Activated naive CD8-positive, alpha-beta T cell treated with anti-CD3 and anti-CD28 coated beads, Interleukin-2, amount 50 U/mL, for 24 hours (primary cell): ENCODE measurements at places on chromosomes 12 and 14.

- peak overlapping the region; percentile 62 for H3K4me3 ChIP-seq
- H3K4me1 ChIP-seq = peaks cover 87% of the 10 kb centered on the region
- H3K27me3 ChIP-seq = no peaks in the 10 kb centered on the region
- H3K36me3 ChIP-seq = peaks cover 24% of the 10 kb centered on the region
Observed at GRCh38 chr12:47350062-47350408, 270.3 kb upstream of the AMIGO2 start.

DNA sequence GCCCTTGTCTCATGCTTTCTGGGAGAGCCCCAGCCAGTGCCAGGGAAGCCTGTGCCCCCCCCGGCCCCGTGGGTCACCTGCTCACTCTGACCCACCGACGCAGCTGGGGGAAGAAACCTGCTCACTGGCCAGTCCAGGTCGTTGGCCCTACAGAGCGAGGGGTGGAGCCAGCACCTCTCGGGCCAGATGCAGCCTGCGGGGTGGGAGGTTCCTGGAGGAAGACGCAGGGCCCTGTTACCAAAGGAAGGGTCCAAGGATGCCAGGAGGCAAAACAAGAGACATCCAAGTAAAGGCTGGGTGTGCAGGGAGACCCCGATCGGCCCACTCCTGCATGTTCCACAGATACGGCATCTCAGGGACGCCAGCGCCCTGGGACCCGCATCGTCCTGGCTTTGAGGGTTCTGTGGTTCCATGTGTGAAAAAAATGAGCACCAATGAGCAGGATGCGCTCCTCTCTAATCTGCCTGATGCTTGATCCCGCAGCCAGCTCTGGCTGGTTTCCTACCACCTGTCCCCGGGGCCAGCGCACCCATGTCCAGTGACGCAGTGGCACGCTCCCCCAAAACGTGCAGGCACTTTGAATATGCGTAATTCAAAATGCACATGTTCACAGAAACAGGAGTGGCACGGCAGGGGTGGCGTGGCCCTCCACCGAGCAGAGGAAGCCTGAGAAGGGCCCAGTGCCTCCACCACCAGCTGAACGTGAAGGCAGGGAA lies 66.0 kb upstream of the GALNT9 start:
- H3K4me3 ChIP-seq = no peak overlapping the region
- H3K4me1 ChIP-seq = no peaks in the 10 kb centered on the region
- H3K27ac ChIP-seq = no peak overlapping the region
- no peaks in the 10 kb centered on the region for H3K36me3 ChIP-seq
- DNase-seq = no peak

DNA sequence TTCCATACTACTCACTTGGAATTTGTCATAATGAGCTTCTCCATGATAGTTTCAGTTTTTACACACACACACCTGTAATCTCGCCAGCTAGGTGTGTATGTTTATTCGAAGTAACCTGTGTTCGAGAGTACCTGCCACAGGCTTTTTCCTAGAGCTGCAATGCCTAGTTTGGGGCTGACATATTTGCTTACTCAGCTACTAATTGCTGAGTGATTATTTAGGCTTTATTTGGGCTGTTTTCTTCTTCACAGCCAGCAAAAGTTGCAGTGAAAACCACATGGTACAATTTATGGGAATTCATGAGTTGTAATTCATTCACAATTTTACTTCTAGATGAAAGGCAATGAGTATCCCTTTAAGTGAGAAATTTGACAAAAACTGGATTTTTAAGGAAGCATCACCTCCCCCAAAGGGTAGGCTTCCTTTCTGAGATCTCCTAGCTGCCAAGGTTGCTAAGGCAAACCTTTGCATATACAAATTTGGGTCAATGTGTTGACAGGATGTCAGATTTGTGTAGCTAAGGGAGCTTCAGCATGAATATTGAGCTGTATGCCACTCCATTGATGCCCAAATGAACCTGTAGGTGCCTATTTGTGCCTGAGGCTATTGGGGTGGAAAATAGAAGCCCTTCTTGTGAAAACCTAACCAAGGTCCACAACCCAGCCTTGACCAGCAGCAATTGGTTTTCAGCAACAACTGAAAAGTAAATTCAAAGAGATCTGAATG lies 108.7 kb upstream of the OTX2 start:
- DNase-seq = no peak
- no peaks in the 10 kb centered on the region for H3K4me1 ChIP-seq
- H3K36me3 ChIP-seq = no peaks in the 10 kb centered on the region
- H3K27ac ChIP-seq = no peak overlapping the region
- peaks cover 3% of the 10 kb centered on the region for H3K27me3 ChIP-seq
- H3K4me3 ChIP-seq = no peak overlapping the region

DNA sequence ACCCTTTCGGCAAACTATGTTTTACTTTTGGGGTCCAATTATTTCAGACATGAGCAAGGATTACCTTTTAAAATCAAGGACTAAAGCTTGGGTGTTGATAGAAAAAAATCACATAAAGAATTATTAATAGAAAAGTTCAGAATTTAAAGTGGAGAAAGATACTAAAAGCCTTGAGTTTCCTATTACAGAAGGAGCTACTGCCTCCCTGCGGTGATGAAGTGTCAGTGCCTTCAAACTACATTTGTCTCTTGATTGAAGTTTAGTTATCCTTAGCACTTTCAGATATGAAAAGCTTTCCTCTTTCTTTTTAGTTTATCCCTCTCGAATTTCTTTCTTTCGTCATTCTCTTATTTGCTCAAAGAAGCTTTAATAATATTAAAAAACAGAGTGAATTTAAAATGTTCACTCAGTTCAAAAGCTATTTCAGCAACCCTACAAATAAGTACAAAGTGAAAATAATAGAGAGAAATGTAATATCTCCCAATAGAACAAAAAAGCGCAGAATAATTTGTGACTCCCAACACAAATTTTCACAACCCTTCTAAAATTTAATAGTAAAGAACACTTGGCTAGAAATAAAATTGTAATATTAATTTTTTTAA lies 87.6 kb downstream of the SEC23A start:
- H3K36me3 ChIP-seq = no peaks in the 10 kb centered on the region
- no peak for DNase-seq
- H3K27ac ChIP-seq = no peak overlapping the region

DNA sequence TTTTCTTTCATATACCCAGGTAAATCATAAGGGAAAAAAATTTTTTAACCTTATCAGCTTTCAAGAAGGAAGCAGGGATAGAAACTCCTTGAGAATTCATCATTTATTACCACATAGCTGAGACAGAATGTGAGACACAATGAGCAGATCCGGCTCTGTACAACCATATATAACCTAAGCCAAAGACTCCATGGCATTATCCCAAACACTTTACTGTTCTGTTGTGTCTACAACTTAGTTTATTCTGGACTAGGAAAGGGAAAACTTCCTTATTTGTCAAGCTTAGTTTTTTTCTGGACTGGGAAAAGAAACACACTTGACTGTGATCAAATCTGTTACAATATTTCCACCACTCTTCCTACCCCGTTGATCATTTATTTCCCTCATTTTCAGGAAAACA lies 38.3 kb upstream of the CATSPERB start:
- H3K27me3 ChIP-seq = no peaks in the 10 kb centered on the region
- H3K4me3 ChIP-seq = no peak overlapping the region
- peaks cover 10% of the 10 kb centered on the region for H3K4me1 ChIP-seq

GRCh38 chr12:113778432-113779132 lies 187.5 kb downstream of the RBM19 start:
- no peaks in the 10 kb centered on the region for H3K4me1 ChIP-seq
- no peak for DNase-seq
- H3K27ac ChIP-seq = no peak overlapping the region
- peaks cover 37% of the 10 kb centered on the region for H3K27me3 ChIP-seq

DNA sequence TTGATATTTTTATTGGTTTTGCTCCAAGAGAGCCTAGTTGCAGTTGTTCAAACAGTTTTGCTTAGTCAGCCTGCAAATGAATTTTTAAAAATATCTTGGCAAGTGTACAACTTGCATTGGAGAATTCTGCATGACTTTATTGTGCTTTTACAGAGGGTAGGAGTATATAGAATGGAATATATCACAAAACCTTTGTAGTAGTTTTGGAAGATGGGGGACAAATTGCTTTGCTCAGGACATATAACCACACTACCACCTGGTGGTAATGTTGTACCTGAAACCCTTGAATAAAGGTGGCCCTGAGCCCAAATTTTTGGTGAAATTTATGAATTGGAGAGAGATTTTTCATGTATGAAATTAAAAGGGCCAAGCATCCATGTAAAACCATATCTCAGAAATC lies 645.2 kb downstream of the MED13L start:
- H3K36me3 ChIP-seq = no peaks in the 10 kb centered on the region
- H3K4me1 ChIP-seq = no peaks in the 10 kb centered on the region
- no peak overlapping the region for H3K27ac ChIP-seq
- H3K4me3 ChIP-seq = no peak overlapping the region
- DNase-seq = no peak
- H3K27me3 ChIP-seq = no peaks in the 10 kb centered on the region

- H3K27me3 ChIP-seq = no peaks in the 10 kb centered on the region
- no peaks in the 10 kb centered on the region for H3K4me1 ChIP-seq
- no peaks in the 10 kb centered on the region for H3K36me3 ChIP-seq
- H3K4me3 ChIP-seq = no peak overlapping the region
- no peak for DNase-seq
- no peak overlapping the region for H3K27ac ChIP-seq
Observed at GRCh38 chr12:125518074-125518473, 452.8 kb downstream of the AACS start.

- H3K36me3 ChIP-seq = peaks cover 39% of the 10 kb centered on the region
- H3K27me3 ChIP-seq = no peaks in the 10 kb centered on the region
- H3K4me3 ChIP-seq = peak overlapping the region; percentile 39
- H3K4me1 ChIP-seq = peaks cover 90% of the 10 kb centered on the region
- H3K27ac ChIP-seq = peak overlapping the region; percentile 96
Observed at GRCh38 chr14:92556255-92556741, 42.7 kb downstream of the RIN3 start.

DNA sequence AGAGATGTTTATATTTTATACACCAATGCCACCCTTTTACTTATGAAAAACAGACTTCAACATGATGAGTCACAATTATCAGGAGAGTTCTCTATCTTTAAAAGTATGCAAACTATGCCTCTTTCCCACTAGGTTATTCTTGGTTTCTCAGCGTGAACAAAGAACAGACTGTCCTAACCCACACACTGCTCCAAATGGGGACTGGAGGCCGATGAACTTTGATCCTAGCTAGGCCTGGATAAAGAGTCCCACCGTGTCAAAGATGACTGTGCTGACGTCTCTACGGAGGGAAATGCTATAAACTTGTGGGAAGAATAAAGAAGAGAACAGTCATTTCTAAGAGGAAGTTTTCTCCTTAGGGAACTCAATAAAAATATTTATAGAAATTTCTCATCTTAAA lies 160.1 kb downstream of the EPS8 start:
- H3K4me3 ChIP-seq = no peak overlapping the region
- no peaks in the 10 kb centered on the region for H3K27me3 ChIP-seq
- H3K27ac ChIP-seq = no peak overlapping the region
- DNase-seq = no peak

DNA sequence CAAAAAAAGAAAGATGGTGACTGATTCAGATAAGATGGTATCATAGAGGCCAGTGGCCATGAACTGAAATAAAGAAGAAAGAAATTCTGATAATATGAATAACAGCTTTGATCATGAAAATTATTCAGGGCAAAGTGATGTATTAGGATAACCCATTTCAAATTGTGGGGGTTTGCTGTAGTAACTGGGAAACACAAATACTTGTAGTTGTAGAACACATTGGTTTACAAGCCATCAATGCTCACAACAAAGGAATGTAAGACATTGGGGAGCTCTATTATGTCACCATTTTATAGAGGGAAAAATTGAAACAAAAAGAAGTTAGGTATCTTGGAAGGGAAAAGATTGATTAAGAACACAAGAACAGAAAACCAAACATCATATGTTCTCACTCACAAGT lies 140.4 kb upstream of the FRMD6 start:
- H3K27me3 ChIP-seq = peaks cover 15% of the 10 kb centered on the region
- no peak for DNase-seq
- H3K27ac ChIP-seq = no peak overlapping the region
- H3K36me3 ChIP-seq = no peaks in the 10 kb centered on the region

- no peak overlapping the region for H3K4me3 ChIP-seq
- DNase-seq = no peak
- no peaks in the 10 kb centered on the region for H3K4me1 ChIP-seq
- H3K27ac ChIP-seq = no peak overlapping the region
- peaks cover 58% of the 10 kb centered on the region for H3K27me3 ChIP-seq
Observed at GRCh38 chr14:32932302-32932913, 6.3 kb upstream of the NPAS3 start.

DNA sequence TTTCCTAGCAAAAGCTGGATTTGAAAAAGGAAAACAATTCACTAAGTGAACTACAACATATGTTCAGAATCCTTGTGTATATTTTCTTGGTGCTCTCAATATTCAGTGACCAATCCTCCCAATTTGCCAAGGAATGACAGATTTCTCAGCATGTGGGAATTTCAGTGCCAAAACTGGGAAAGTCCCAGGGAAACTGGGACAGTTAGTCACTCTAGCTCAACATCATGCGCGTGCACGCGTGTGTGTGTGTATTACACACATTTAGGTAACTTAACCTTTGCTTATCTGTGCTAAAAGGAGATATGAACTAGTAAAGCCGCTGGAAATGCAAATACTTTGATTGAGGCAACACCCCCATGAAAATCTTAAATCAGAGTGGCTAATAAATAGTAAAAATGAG lies 26.1 kb upstream of the SLC6A13 start:
- peaks cover 70% of the 10 kb centered on the region for H3K36me3 ChIP-seq
- H3K27me3 ChIP-seq = no peaks in the 10 kb centered on the region
- no peak for DNase-seq
- H3K27ac ChIP-seq = no peak overlapping the region
- H3K4me1 ChIP-seq = peaks cover 45% of the 10 kb centered on the region

DNA sequence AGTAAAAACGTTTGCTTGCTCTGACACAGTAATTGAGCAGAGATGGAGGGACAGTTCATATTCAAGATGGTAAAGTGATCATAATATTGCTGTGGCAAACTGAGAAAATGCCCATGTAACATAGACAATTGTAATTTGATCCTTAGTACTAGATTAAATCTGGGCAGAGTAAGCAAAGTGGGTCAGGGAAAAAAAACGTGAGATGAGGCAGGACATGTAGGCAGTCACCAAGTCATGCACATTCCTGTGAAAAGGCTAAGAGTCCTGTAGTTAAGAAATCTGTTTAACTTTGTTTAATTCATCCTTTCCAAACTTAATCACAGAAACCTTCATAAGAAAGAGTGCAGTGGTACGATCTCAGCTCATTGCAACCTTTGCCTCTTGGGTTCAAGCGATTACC lies 16.1 kb downstream of the BTBD7 start:
- no peak overlapping the region for H3K27ac ChIP-seq
- DNase-seq = no peak
- peaks cover 27% of the 10 kb centered on the region for H3K4me1 ChIP-seq
- H3K27me3 ChIP-seq = no peaks in the 10 kb centered on the region

DNA sequence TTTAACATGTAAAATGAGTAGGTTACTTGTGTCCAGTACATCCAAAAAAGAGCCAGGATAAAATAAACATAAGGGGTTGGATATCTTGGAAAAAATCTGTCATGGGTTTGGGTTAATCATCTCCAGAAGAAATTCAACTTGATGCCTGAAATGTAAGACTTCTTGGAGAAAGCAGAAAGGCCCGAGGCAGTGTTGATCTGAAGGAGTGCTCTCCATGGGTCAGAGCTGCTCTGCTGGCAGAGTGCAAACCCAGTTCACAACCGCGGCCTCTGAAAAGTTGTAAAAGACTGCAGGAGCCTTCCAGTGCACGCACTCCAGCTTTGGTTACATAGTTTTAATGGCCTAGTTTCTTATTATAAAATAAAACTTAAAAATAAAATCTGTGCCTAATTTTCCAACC lies 97.3 kb upstream of the ALX1 start:
- H3K4me3 ChIP-seq = no peak overlapping the region
- no peak for DNase-seq
- no peak overlapping the region for H3K27ac ChIP-seq
- H3K27me3 ChIP-seq = no peaks in the 10 kb centered on the region
- H3K4me1 ChIP-seq = no peaks in the 10 kb centered on the region
